Activated T-helper 1 cell treated with anti-CD3 and anti-CD28 coated beads, Interleukin-12 subunit alpha, Interleukin-12 subunit beta, Interleukin-2, Interleukin-4 antibody, amounts not matched to agents 30 ng/mL and 10 ng/mL and 1 ng/mL, durations not matched to agents 14 hours and 24 hours and 36 hours (primary cell): ENCODE measurements at places on chromosomes 1 and 21. TPM values are rescaled to one million over a fixed set of nuclear protein-coding genes. Genes with fewer than 3 reads are reported as not detected.

The AHDC1 gene
- 33.7 and 33.9 TPM in 2 replicates for total RNA-seq

The CFHR3 gene
- not detected in 2 replicates for total RNA-seq

The RXRG gene
- not detected in 2 replicates for total RNA-seq

The NR5A2 gene
- 0.13 TPM in 1 of 2 replicates, not detected in the other for total RNA-seq

The RPTN gene
- total RNA-seq: not detected in 2 replicates

DNA sequence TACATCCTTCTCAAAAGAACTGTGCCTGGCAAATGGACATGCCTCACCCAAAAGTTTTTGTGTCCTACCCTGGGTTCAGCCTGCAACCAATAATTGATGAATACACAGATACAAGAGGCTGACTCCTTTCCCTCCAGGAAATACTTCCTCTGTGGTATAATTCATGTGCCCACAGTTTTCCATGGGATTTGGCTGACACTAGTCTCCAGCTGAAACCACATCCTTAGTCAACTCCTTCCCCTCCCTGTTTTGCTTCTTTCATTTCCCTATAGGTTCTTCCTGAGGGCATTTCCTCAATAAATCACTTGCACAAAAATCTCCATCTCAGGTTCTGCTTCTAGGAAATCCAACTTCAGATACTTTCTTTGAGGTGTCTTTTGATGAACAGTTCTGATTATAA is 436.6 kb upstream of the C1orf87 start:
- no peak overlapping the region for H3K27ac ChIP-seq
- no peaks in the 10 kb centered on the region for H3K36me3 ChIP-seq
- no peak for DNase-seq
- no peaks in the 10 kb centered on the region for H3K4me1 ChIP-seq

GRCh38 chr1:16020325-16020724 is 1.5 kb upstream of the CLCNKA start:
- no peak overlapping the region for H3K27ac ChIP-seq
- no peak for DNase-seq
- H3K36me3 ChIP-seq: no peaks in the 10 kb centered on the region
- no peak overlapping the region for H3K4me3 ChIP-seq

- peaks cover 36% of the 10 kb centered on the region for H3K27me3 ChIP-seq
- H3K27ac ChIP-seq: no peak overlapping the region
- DNase-seq: no peak
- no peak overlapping the region for H3K4me3 ChIP-seq
- H3K4me1 ChIP-seq: no peaks in the 10 kb centered on the region
These were observed 24.2 kb upstream of the SYDE2 start for GRCh38 chr1:85224734-85225623.

DNA sequence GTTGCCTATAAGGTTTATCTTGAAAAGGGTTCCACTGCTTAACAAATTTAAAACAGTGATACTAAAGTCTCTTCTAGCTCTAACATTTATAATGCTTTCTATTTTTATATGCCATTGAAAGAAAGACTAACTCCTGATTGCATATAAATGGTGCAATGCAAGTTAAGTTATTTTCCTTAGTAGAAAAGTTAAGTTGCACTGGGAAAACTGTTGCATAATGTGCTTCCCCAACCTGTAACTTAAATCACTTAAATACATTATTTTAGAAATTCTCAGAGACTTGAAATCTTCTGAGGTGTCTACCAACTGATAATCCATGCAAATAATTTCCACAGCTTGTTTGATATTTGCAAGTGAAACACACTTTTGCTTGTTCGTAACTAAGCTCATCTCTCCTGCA is 175.0 kb upstream of the HMCN1 start:
- no peak for DNase-seq
- peaks cover 3% of the 10 kb centered on the region for H3K36me3 ChIP-seq
- H3K4me3 ChIP-seq: peak overlapping the region; percentile 19
- peaks cover 51% of the 10 kb centered on the region for H3K4me1 ChIP-seq

- peaks cover 2% of the 10 kb centered on the region for H3K36me3 ChIP-seq
- no peak overlapping the region for H3K27ac ChIP-seq
- H3K4me3 ChIP-seq: no peak overlapping the region
These were observed 6.4 kb downstream of the INPP5B start for GRCh38 chr1:37940299-37940947.

DNA sequence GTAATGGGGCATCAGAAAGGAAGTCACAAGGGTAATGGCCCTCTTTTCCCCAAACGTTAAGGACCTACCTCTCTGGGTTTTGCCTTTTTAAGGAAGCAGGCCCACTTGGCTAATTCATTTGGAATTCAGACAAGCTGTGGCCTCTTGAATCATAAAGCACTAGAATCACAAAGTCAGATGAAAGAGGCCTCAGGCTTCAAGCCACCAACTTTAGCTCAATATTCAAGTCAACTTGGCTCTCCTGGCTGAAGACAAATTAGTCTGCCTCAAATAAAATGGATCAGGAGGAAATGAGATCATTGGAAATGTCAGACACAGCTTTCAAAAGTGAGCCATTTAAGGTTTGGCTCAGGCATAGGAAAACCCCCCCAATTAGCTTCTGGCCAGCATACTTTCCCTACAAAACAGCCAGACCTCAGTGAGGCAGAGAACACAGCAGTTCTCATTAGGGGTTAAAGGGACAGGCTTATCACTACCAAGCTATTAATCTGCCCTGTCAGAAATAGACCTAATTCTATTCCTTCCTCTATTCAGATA is 34.3 kb downstream of the SLC35D1 start:
- H3K4me3 ChIP-seq: no peak overlapping the region
- H3K27me3 ChIP-seq: no peaks in the 10 kb centered on the region
- peaks cover 30% of the 10 kb centered on the region for H3K36me3 ChIP-seq
- peaks cover 9% of the 10 kb centered on the region for H3K4me1 ChIP-seq

DNA sequence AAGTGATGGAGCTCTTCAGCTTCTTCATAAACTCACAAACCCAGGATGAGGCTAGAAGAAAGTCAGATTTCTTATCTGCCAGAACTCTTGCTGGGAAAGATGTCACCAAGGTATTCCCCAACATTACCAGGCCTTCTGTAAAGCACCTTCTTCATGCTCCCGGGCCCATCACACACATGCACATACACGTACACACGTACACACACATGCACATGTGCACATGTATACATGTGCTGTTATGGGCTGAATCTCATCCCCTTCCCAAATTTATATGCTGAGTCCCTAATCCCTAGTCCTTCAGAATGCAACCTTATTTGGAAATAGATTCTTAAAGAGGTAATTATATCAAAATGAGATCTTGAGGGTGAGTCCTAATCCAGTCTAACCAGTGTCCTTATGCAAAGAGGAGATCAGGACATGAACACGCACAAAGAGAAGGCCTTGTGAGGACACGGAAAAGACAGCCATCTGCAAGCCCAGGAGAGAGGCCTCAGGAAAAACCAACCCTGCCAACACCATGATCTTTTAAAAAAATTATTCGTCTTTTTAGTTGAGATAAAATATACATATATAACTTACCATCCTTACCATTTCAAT is 76.4 kb upstream of the LYST start:
- peaks cover 4% of the 10 kb centered on the region for H3K27me3 ChIP-seq
- no peaks in the 10 kb centered on the region for H3K36me3 ChIP-seq
- no peak for DNase-seq
- no peak overlapping the region for H3K27ac ChIP-seq
- no peak overlapping the region for H3K4me3 ChIP-seq

DNA sequence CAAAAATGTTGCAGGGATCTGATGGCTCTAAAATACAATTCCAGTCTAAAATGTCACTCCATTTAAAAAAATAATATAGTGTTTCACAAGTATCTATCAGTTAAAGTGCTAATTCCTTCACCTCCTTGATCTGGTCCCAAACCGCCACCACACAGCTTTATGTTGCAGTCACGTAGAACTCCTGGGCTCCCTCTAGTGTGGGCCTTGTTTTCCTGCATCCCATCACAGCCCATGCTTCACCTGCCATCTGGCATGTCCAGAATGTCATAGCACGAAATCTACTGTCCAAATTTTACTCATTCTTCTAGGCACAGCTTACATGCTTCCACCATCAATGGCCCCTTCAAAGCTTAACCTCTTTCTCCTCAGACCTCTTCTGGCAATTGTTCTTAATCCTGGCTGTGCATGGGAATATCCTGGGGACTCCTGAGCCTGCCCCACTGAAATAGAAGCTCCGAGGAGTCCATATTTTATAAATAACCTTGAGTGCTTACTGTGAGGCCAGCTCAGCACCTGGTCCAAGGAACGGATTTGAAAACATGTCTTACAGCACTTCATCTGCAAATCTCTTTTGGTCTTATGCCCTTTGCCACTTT is 15.5 kb downstream of the FYB2 start:
- H3K27me3 ChIP-seq: no peaks in the 10 kb centered on the region
- no peaks in the 10 kb centered on the region for H3K36me3 ChIP-seq
- H3K4me1 ChIP-seq: no peaks in the 10 kb centered on the region
- no peak overlapping the region for H3K27ac ChIP-seq

DNA sequence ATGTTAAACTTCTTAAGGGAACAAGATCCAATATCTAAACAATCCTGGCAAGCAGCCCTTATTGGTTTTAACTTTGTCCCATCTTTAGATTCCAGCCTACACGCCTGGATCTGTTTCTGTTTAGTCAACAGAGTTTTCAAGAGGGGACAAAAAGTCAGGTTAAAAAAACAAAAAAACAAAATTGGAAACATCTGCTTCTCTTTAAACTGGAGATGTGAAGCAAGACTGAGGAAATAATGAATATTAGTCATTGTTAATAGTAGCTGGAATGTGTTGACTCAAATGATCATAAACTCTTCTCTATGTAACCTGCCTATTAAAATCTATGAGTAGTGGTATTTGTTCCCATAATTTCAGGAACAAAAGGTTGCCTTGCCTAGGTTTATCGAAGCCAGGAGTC is 55.0 kb downstream of the NID1 start:
- H3K36me3 ChIP-seq: no peaks in the 10 kb centered on the region
- peaks cover 3% of the 10 kb centered on the region for H3K27me3 ChIP-seq
- H3K4me1 ChIP-seq: no peaks in the 10 kb centered on the region
- no peak overlapping the region for H3K27ac ChIP-seq
- no peak overlapping the region for H3K4me3 ChIP-seq

DNA sequence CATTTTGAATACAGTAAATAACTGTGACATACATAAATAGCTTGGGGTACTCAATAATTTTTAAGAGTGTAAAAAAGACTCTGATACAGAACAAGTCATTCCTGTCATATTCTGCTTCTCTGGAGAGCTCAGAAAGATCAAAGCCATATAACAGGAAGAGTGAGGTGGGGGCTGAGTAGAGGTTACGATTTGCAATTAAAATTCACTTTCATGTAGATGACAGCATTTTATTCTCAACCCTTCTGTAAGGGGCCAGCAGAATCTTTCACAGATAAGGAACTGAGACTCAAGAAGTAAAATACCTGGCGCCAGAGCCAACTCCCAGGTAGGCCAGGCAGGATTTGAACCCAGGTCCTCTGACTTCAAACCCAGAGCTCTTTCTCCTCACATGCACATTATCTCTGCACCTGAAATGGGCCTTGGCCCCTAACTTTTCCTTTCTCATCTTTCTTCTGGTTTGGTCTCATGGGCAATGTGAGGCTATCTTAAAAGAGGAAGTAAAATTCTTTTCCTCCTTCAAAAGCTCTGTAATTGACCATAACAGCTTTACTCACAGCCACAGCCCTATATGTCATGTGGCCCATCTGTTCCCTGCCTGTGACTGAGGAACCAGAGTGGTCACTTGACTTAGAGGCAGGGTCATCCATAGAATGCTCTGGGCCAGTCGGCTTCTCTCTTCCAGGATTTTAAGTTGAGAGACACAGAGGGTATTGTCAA is 80.9 kb upstream of the SYT6 start:
- no peak overlapping the region for H3K27ac ChIP-seq
- no peaks in the 10 kb centered on the region for H3K36me3 ChIP-seq
- peaks cover 6% of the 10 kb centered on the region for H3K27me3 ChIP-seq
- H3K4me3 ChIP-seq: no peak overlapping the region

DNA sequence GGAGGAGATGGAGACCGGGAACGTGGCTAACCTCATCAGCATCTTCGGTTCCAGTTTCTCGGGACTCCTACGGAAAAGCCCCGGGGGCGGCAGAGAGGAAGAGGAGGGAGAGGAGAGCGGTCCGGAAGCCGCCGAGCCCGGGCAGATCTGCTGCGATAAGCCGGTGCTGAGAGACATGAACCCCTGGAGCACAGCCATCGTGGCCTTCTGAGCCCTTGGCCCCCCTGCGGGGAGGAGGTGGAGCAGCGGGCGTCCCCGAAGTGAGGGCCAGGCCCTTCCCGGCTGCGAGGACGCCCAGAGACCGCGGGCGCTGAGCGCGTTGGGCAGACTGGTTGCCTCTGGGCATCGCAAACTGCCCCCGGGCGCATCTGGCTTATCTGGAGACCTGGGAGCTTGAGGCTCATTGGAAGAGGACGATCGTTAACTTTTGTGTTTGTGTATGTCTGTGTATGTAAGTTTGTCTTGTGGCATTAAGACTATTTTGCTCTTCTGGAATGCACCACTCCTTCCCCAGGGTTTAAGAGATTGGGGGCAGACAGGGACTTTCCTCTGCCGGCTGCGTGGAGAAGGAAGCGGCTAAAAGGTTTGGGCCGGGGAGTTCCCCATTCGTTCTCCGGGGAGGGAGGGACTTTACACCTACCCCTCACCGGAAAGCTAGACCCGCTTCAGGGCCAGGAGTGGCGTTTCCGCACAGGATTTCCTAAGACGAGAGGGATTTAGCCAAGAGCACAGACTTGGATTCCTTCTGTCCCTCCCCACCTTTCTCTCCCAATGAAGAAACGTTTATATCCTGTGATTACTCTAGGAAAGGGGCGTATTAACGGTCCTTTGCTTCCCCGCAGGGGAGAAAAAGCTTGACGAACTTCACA is 1.4 kb downstream of the IER5 start:
- peak overlapping the region; percentile 95 for H3K27ac ChIP-seq
- peak overlapping the region; percentile 98 for H3K4me3 ChIP-seq
- peaks cover 39% of the 10 kb centered on the region for H3K36me3 ChIP-seq
- DNase-seq: peak; percentile 78
- H3K27me3 ChIP-seq: peaks cover 5% of the 10 kb centered on the region
- peaks cover 57% of the 10 kb centered on the region for H3K4me1 ChIP-seq

DNA sequence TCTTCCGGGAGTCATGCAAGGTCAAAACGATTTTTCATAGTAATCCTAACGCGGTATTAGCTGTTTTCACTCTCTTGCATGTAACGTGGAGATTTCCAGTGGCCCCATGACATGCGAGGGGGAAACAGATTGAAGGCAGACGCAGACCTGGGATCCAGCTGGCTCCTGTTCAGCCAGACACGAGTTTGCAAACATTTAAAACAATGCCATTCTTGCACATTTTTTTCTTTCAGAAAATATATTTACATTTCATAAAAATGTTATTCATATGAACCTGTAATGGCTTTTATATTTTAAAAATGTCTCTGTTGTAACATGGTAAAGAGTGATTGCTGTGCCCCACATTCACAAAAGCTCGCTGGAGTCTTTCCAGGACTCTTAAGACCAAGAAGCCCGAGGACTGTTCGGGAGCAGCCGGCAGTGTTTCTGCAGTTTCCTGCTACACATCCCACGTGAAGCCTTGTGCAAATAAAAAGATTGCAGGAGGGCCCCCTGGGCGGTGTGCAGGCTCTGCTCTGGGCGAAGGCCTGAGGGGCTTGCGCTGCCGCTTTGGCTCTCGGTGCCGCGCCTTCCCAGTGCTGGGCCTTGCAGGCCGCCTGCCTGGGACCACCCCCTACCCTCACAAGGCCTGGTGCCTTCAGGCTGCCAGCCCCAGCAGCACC is 184.9 kb downstream of the DYRK1A start:
- no peak overlapping the region for H3K27ac ChIP-seq
- no peaks in the 10 kb centered on the region for H3K36me3 ChIP-seq
- DNase-seq: no peak

GRCh38 chr1:109897259-109897955 is 13.2 kb upstream of the CSF1 start:
- DNase-seq: no peak
- H3K27ac ChIP-seq: peak overlapping the region; percentile 73
- no peaks in the 10 kb centered on the region for H3K27me3 ChIP-seq
- H3K36me3 ChIP-seq: no peaks in the 10 kb centered on the region
- no peak overlapping the region for H3K4me3 ChIP-seq

- DNase-seq: no peak
- peaks cover 16% of the 10 kb centered on the region for H3K36me3 ChIP-seq
- no peak overlapping the region for H3K4me3 ChIP-seq
- H3K4me1 ChIP-seq: peaks cover 73% of the 10 kb centered on the region
These were observed 14.3 kb downstream of the G0S2 start for GRCh38 chr1:209689477-209689876.
